ENCODE measurements at places on chromosomes 5 and 9.
A peak's percentile ranks its signal among the peaks of the same experiment; 100 is the strongest.

GRCh38 chr5:94174748-94175411 is 433.5 kb upstream of the POU5F2 start:
- DNase-seq, result no peak

- no peak for DNase-seq
Observed at GRCh38 chr9:101442736-101443135, 7.2 kb upstream of the ALDOB start.

GRCh38 chr9:101167490-101168134 is 139.1 kb downstream of the PLPPR1 start:
- DNase-seq, result peak; percentile 15

GRCh38 chr5:96648593-96648992 is 13.6 kb upstream of the CAST start:
- no peak for DNase-seq

DNA sequence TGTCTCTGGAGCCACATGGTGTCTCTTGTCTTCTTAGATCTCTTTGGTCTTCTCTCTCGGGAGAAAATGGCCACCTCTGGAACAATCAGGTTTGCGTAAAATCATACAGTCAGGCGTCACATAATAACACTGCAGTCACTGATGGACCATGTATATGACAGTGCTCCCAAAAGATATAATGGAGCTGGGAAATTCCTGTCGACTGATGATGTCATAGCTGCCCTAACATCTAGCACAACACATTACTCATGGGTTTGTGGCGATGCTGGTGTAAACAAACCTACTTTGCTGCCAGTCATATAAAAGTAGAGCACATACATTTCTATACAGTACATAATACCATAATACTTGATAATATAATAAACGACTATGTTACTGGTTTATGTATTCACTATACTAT is 30.1 kb upstream of the RAI14 start:
- peak; percentile 39 for DNase-seq

DNA sequence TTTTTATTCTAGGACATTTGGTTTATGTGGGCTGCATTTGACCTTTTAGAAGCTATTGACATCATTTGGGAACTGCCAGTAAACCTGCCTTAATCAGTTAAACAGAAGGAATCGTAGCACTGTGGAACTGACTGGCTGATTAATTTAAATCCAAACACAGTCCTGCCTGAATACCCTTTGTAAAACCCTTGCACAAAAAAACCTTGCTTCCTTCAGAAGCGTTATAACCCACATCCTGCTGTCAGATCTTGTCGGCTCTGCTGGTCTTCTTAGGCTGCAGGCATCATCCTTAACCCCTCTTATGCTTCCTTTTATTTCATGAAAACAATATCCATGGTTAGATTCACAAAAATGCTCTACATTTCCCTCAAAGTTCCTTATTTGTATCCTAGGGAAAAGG is 46.3 kb downstream of the PAM start:
- DNase-seq, result peak; percentile 48

GRCh38 chr5:142109331-142110045 is 909 bp downstream of the NDFIP1 start:
- peak; percentile 81 for DNase-seq

DNA sequence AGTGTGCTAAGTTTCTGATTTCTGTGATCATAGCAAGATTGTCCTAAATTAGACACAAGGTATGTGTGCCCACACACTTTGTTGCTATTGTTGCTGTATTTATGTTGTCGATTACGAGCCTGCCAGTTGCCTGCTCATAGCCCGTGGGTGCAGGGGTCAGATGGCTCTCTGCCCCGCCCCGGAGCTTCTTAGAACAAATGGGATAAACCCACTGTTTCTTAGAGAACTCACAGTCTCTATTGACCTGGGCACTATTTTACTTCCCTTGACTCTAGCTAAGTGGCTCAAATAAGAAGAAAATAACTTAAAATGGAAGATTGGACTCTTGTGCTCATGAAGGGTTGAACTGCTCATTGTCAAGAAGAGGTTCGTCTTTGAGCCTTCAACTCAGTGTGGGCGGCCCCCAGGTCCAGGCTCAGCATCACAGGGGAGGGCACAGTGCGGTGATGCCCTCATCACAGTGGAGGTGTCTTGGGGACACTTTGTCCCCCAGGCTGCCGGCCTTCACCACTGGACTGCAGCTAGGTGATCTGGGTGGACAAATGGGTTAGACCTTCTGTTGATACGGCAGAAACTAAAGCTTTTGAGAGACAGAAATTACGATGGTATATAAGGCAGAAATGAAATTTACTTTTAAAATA is 155.5 kb downstream of the TENT4A start:
- no peak for DNase-seq

DNA sequence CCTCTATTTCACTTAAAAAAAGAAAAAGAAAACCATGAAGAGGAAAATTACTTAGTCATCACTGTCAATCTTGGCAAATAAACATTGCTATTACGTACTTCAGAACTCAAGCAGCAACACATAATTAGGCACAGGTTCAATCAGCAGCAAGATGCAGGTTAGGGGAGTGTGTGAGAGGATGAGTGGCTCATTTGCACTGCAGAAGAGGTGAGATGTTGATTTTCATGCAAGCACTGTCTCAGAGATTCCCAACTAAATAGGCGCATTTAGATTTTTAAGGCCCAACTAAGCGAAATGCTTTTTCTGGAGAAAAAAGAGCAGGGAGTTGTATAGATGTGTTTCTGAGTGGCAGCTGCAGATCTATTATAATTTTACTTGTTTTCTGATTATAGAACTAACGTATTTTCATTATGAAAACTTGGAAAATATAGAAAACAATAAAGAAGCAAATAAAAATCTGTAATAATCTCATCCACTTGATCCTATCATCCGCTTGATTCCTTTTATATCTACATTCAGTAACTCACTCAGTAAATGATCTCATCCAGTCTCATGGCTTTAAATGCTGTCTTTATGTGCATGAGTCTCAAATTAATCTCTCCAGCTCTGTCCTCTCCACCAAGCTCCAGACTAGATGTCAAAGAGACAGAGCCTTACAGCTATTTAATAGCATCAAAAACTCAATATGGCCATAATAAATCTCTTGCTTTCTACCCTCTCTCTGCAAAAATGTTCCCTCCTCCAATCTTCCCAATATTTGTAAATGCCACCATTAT is 162.5 kb downstream of the ZNF462 start:
- DNase-seq, result no peak

DNA sequence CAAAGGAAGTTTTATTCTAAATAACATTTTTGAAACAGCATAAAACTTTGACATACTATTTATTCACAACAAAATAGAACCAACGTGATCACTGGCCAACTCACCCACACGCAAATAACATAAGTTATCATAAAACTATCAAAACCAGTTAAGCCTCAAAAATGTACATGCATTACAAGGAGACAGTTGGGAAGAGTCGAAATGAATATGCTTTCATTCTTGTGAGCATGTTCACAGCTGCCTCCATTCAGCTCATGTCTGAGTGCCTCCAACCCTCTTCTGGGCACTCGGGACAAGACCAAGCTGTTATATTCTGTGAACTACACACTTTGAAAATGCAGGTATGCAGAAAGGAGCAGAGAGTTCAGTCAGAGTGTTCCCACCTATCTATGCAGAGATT is 284.9 kb downstream of the BNC2 start:
- DNase-seq, result no peak

DNA sequence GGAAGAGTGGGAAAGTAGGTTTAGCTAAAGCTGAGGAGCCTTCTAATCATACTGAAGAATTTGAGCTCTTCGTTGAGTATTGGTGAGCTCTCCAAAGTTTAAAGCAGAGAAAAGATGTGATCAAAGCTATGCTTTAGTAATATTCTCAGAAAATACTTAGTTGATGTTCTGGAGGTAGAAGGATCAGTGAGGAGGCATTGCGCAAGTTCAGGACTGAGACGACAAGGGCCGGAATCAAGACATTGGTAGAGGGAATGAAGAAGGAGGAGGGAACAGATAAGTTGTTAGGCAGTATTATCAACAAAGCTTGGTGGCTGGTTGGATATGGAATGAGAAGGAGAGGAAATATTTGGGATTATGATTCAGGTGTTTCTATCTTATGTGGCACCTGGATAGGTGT is 7.1 kb downstream of the CAVIN4 start:
- no peak for DNase-seq

- DNase-seq, result peak; percentile 62
Observed at GRCh38 chr5:142466195-142466971, 141.6 kb upstream of the SPRY4 start.

DNA sequence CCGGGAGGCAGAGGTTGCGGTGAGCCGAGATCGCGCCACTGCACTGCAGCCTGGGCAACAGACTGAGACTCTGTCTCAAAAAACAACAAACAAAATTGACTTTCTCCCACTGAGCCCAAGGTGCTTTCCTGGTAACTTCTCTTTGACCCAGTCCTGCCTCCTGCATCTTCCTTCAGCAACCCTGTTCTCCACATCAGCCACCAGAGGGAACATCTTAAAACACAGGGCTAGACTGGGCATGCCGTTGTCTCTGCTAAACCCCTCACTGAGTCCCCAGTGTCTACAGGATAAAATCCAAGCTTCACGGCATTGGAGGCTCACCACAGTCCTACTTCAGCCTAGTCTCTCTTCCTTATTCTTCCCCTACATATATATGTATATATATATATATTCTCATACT is 39.8 kb upstream of the KCNMB1 start:
- peak; percentile 33 for DNase-seq

DNA sequence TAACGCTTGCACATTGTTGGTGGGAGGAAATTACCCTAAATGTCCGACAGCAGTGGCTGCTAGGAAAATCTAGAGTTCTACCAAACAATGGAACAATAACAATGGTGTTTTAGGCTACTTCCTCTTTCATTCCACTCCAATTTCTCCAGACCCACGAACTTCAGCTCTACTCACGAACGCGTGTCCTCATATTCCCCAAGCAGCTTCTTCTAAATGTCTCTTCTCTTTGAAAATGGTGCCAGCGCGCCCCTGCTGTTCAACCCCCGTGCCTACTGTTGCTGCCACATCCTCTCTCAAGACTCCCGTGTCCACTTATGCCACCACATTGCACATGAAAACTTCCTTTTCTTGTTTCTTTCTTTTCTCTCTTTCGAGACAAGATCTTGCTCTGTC is 25.6 kb downstream of the OR2V2 start:
- no peak for DNase-seq

DNA sequence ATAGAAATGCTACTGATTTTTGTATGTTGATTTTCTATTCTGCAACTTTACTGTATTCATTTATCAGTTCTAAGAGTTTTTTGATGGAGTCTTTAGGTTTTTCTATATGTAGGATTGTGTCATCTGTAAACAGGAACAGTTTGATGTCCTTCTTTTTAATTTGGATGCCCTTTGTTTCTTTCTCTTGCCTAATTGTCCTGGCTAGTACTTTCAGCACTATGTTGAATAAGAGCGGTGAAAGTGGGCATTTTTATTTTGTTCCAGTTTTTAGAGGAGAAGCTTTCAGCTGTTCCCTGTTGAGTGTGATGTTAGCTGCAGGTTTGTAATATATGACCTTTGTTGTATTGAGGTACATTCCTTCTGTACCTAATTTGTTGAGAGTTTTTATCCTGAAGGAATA is 13.3 kb downstream of the HSD17B4 start:
- no peak for DNase-seq

DNA sequence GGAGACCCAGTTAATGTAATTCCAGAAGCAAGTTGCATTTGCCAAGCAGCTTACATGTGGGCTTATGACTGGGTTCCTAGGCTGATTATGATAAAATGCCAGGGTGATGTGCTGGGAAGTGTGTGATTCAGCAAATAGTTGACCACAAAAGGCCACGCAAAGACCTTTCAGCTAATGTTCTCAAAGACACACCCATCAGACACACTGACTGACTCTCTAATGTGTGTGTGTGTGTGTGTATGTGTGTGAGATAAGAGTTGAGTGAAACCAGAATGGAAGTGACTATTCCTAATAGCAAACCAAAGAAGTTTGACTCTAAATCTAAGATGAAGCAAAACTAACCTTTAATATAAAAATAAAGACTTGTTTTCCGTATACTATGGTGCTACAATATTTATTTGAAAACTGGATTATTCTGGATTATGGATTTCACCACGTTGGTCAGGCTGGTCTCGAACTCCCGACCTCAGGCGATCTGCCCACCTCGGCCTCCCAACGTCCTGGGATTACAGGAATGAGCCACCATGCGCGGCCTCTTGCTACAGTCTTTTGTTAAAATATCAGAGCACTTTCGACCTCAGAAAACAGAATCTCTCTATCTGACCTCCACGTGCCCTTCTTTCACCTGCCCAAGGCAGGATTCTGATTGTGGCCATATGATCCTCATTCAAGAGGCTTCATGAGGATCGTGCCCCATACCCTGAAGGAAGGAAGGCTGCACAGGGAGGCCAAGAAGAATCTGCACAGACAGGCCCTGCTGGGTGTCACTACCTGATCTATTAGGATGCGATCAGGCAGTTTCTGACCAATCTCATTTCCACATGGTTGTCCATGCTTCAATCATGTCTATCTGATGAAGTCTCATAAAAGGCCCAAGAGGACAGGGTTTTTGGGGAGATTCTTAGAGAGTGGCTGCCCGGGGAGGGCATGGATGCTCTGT is 75.6 kb downstream of the USP20 start:
- no peak for DNase-seq

DNA sequence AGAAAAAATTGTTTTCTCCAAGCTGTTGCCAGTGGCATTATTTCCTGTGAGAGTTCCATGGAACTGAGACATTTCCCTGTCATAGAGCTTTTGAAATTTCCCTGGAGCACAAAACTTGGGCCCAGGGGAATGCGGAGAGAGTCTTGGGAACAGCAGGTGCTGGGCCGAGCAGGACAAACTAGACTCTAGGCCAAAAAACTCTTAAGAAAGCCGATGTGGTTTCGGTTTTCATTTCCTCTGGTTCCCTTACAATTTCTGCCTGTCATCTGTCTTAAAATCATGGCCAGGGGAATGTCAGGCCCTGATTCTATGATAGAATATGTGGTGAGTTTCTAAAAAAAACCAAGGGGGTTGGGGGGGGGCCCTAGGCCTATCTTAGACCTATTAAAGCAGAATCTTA is 4.6 kb downstream of the SLC35A4 start:
- no peak for DNase-seq

- DNase-seq, result peak; percentile 36
Observed at GRCh38 chr5:92364986-92365550, 982.0 kb upstream of the ARRDC3 start.

DNA sequence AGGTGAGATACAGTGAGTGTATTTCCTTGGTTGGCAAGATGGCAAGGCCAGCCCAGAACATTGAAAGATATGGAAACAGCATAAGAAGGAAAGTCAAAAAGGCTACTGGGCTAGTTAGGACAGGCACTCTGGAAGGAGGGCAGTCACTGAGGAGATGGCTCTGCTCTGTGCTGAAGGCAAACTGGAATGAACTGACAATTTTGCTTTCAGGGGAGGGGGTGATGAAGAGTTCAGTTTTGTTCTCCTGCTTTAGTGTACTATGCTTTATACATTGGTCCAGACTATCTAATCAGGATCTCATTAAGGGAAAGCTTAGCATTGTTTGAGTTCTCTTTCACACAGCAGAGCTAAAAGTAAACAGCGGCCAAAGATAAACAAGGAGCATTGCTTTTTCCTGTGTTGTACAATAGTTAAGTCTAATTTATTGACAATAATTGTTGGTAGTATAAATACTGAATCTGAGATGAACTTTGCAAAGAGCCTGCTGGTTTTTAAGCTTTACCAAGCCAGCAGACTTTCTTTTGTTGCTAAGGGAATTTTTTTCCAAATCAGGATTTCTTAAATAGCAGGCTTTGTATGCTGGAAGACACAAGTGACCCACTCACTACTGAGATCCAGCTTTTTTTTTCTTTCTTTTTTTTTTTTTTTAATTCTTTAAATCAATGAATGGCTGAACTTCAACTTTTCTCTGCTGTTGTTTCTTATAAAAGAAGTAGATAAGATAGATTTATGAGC is 355.5 kb downstream of the ARRDC3 start:
- DNase-seq, result no peak

All from eye (tissue), 1 donor.